ENCODE measurements at places on chromosomes 4 and X. TPM values are rescaled to one million over a fixed set of nuclear protein-coding genes. Genes with fewer than 3 reads are reported as not detected.

HTR2C gene
- 0.33 TPM for total RNA-seq

CYLC1 gene
- not detected for total RNA-seq

OPN1MW3 gene
- total RNA-seq, result not detected

GRCh38 chr4:153850533-153851280 lies 61.8 kb upstream of the SFRP2 start:
- no peak for DNase-seq
